Right ventricle myocardium superior (tissue), 1 donor: ENCODE measurements at places on chromosomes 3 and 15. TPM values are rescaled to one million over a fixed set of nuclear protein-coding genes. Genes with fewer than 3 reads are reported as not detected.

DNA sequence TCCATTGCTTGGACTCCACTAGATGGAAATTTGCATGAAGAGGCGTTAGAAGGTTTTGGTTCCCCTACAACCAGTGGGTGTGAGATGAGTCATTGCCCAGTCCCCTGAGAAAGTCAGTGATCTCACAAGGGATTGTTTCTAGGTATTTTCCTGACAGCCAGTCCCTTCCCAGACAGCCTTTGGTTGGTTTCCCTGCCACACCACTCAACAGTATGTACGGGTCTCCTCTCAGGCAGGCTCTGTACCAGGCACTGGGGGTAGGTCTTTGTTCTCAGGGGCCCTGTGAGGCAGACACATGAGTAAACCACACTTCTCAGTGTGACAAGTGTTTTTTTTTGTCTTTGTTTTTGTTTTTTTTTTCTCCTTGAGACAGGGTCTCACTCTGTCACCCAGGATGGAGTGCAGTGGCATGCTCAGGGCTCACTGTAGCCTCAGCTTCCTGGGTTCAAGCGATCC is 4.0 kb downstream of the LAMP3 start:
- no peak for DNase-seq

DNA sequence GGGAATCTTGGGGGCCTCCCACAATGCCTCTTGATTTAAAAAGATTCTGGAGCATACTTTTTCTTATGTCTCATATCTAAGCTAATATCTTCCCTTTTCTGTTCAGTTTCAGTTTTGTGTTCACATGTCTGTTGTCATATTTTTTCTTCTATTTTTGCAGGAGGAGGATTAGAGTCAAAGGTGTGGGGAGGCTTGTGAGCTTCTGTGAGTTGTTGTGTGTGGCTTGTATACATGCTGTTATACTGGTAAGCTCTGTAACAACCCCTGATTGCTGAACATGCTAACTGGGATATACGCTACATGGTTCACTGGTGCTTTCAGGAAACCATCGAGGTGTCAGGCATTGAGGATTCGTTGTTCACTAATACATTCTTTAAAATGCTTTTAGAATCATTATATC is 83.5 kb downstream of the SLC25A26 start:
- DNase-seq: no peak

DNA sequence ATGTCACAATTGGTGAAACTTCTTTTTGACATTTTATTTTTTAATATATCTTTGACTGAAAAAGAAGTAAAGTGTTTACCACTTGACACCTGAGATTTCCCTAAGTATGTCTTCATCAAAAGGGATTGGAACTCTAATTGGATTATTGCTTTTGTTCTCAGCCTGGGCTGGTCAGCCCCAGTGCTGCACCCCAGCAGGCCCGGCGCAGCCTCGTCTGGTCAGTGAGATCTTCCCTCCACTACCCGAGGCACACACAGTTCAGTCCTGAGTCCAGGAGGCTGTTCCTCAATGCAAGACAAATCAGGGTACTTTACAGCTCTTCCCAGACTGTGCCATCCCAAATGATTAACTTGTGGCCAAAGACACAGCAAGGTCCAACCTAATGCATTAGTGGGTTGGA is 146.9 kb upstream of the SEMA6D start:
- no peak for DNase-seq

GRCh38 chr15:27806396-27806795 is 292.7 kb downstream of the OCA2 start:
- no peak for DNase-seq

The LSAMP gene
- 5.2 TPM for total RNA-seq

DNA sequence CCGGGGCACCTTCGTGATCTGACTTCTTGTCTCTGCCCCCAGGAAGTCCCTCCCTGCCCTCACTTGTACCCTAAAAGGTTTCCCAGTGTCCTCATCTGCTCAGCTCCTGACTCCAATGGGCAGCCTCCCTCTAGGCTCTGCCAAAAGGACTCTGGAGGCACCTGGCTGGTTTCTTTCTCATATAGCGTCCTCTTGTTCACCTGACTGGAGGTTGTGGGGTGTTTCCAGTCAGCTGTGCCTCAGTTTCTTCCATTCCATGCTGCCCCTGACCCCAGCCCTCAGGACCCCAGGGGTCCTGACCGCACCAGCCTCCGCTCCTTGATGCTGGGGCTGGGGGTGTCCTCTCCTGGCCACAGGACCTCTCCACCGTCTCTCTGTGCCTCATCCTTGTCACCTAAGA is 2.5 kb downstream of the PRR23E start:
- no peak for DNase-seq

The GPR156 gene
- total RNA-seq: 0.35 TPM

DNA sequence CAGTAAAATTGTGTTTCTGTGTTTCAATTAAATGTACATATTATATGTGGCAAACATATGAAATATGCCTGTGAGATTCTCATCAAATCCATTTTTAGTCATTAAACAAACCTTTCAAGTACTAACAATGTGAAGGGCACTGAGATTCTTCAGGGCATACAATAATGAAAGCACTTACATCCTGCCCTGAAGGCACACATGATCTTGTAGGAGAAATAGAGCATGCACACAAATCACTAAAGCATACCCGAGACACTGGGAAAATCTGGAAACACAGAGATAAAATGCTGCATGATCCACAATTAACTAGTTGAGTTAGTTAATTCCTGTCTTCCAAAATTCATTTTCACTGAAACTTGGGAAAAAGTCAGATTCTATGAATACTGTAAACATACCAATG is 810.5 kb upstream of the NECTIN3 start:
- no peak for DNase-seq

The RTP3 gene
- total RNA-seq: not detected

The SERPINI2 gene
- total RNA-seq: 0.40 TPM

DNA sequence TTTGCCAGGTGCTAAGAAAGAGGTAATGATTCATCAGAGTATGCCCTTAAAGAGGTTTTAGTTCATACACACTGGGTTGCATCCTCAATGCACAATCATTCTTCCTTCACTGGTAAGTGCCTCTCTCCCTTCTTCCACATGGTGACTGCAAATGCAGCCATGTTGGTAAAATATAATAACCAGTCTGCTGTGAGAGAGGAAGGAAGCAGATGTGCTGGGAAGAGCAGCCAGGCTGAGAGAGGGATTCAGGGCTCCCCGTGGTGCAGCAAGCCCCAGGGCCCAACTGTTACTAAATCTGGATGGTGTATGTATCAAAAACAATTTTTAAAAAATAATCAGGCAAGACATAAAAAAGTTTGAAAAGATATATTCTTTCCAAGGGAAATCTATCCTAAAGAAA is 498.1 kb downstream of the MAGI1 start:
- no peak for DNase-seq

DNA sequence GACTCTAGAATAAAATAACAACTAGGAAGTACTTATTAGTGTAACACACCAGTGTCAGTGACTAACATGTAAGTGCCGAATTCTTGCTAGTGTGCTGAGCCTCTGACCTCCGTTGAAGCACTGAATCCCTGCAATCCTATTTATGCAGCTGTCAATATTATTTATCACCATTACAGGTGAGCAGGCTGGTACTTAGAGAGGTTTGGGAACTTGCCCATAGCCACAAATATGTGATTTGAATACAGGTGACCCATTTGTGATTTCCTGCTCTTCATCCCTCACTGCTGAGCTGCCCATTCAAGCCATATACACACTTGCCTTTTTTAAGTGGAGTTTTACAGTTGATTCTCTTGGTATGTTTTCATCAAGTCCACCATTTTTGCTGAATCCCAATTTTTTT is 12.2 kb downstream of the EIF4E3 start:
- no peak for DNase-seq

The POTEB gene
- not detected for total RNA-seq

DNA sequence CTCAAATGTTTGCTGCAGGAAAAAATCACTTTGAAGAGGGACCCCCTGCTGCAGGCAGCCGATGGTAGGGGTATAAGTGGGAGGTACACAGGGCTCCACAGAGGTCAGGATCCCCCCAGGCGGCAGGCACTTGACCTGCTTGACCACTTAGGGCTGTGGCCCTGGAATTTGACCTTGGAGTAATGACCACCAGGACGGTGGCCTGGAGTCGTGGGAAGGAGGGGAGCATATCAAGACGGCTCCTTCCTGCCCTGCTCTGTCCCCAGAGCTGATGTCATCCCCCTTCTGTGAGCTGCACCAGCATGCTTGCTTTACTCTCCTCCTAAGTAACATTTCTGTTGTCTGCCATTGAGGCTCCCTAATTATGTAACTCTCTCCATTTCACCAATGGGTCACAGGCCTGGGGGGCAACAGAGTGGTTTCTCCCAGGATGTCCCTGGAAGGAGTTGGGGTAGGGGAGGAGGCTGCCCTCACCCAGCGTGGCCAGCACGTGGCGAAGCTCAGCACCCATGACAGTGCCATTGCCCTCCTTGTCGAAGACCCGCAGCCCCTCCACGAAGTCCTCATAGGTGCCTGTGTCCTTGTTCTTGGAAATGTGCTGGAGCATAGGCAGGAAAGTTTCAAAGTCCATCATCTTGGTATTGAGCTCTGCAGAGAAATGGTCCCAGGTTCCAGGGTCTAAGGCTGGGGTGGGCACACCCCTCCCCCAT is 4.1 kb downstream of the MYL3 start:
- DNase-seq: peak; percentile 35

GRCh38 chr3:100927775-100928174 is 65.4 kb downstream of the ABI3BP start:
- no peak for DNase-seq

GRCh38 chr3:1830851-1831250 is 267.8 kb upstream of the CNTN4 start:
- no peak for DNase-seq

GRCh38 chr3:46668116-46668515 is 25.4 kb downstream of the ALS2CL start:
- no peak for DNase-seq
